ENCODE measurements at places on chromosomes 5 and 9. TPM values are rescaled to one million over a fixed set of nuclear protein-coding genes. Genes with fewer than 3 reads are reported as not detected.

PCA3 gene
- 0.97 TPM for polyA plus RNA-seq

CD72 gene
- 1.8 TPM for polyA plus RNA-seq

MRPL50 gene
- polyA plus RNA-seq: 27.5 TPM

GPX8 gene
- polyA plus RNA-seq: 19.7 TPM

NUTM2F gene
- polyA plus RNA-seq: not detected

ISOC1 gene
- polyA plus RNA-seq: 65.4 TPM

BARHL1 gene
- polyA plus RNA-seq: 0.01 TPM

- DNase-seq: no peak
Measured at GRCh38 chr9:129284607-129285291, 106.7 kb upstream of the IER5L start.

DNA sequence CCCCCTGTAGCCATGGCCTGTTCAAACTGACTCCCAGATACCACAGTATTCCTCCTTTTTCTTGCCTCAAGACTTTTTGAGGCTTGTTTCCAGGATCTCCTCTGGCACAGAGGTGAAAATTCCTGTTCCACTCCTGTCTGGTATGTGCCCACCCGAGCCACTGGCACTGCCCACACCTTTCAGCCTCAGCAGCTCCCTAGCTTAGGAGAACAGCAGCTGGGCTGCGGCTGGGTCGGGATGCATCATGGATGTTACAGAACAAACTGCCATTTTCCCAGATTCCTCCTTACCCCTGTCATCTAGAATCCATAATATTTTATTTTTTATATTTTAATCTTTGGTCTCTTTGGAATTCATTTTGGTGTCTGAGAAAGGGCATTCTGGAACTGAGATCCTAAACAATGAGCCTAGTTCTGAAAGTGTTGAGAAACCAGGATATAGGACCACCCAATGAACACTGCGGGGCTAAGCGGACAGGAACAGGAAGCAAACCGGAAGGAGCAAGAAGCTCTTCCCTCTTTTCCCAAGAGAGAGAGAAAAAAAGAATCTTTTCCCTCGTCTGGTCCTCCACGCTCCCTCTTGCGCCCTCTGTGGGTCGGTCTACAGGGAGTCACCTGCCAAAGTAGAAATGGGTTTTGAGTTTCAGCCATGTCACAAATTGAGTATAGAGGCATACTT is 12.5 kb downstream of the OR2S2 start:
- DNase-seq: peak; percentile 77

DNA sequence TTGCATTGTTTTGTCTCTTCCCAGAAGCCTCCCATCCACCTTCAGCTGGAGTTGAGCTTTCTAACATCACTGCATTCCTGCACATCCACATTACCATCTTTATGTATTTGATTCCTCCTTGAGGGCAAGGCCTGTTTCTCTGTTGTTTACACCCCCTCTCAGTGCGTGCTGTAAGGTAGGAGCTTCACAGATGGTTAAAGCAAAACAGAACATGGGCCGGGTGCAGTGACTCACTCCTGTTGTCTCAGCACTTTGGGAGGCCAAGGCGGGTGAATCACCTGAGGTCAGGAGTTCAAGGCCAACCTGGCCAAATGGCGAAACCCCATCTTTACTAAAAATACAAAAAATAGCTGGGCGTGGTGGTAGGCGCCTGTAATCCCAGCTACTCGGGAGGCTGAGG is 110.9 kb downstream of the KCNIP1 start:
- DNase-seq: no peak

- DNase-seq: no peak
Measured at GRCh38 chr5:171315925-171316257, 6.8 kb downstream of the TLX3 start.

DNA sequence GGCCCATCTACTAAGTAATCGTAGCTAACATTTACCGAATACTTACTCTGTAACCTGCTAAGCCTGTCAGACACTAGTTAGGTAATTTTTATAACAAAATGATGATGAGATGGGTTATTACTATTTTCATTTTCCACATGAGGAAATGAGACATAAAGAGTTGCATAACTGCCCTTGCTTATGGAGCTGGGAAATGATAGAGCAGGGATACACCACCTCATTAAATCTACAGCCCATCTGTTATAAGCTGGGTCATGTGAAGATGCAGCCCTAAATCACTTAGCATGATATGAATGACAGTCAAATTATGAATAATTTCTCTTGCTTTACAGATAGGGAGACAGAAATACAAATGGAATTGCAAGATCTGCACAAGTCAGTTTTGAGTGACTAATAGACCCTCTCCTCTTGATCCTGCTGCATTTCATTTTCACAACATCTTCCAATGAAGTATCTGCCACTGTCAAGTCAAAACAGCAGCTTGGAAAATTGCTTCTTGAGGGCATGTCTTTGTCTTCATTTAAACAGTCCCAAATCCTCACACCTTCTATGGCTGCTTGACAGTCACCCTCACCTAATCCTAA is 364.7 kb downstream of the PRELID2 start:
- peak; percentile 33 for DNase-seq

DNA sequence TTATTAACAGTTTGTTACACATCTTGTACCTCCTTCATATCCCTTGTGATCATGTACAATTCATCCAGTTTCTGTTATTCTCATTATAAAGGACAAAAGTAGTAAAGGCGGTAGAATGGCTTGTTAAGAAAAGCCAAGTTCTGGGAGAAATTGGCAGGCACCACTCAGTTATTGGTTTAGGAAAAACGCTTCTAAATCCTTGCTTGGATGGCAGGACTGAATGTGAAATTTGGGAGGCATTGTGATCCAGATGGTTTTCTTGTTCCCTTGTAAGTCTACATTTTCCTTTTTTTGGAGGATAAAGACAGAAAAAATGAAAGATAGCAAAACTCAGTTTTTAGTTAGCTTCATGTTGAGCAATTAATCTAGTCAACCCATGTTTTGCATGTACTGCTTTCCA is 130.2 kb downstream of the MAT2B start:
- no peak for DNase-seq

DNA sequence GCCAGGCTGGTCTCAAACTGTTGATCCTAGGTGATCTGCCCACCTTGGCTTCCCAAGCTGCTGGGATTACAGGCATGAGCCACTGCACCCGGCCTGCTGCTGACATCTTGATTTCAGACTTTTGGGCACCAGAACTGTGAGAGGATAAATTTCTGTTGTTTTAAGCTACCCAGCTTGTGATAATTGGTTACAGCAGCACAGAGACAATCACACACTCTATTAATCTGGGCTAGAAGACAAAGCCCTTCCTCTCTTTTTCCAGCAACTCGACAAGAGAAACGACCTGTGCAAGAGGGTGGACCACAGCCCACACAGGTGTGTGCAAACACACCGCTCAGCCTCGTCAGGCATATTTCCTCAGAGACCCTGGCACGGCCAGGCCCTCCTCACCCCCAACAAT is 4.5 kb downstream of the ANKRD55 start:
- no peak for DNase-seq

DNA sequence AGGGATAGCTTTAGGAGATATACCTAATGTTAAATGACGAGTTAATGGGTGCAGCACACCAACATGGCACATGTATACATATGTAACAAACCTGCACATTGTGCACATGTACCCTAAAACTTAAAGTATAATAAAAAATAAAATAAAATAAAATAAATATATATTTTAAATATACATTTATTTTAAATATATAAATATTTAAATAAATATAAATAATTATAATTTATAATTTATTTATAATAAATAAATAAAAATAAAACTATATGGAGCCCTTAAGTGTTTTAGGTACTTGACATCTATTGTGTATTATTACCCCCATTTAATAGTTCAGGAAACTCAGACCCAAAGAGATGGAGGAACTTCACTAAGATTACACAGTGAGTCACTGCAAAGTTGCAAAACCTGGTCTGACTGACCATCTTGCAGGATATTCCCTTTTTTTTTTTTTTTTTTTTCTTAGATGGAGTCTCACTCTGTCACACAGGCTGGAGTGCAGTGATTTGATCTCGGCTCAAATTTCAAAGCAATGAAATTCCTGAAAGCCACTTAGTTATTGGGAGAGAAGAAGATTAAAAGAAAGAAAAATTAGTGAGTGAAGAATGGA is 5.8 kb upstream of the C5orf52 start:
- DNase-seq: no peak

- DNase-seq: no peak
Measured at GRCh38 chr5:75862872-75863271, 145.6 kb upstream of the POC5 start.

GRCh38 chr5:17619354-17619753 is 9.2 kb downstream of the TAF11L12 start:
- DNase-seq: no peak

- DNase-seq: peak; percentile 81
Measured at GRCh38 chr5:132677191-132677590, 3.4 kb downstream of the IL4 start.

DNA sequence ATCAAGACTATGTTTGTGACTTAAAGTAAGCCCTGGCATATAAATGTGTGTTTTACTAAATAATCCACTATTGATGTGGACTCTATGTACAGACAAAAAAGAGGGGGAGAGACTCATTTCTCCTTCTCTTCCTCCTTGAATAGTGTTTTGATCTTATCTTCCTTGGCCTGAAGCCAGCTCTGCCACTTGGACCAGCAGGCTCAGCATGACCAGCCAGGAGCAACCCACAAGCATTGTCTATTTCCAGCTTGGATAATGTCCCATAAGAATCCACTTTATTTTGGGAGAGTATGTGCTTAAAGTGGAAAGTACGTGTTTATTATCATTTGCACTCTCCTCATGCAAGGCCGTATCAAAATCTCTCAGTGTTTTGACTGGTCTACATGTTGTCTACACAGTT is 23.8 kb upstream of the SLC46A2 start:
- no peak for DNase-seq

- DNase-seq: no peak
Measured at GRCh38 chr5:7010591-7010990, 297.4 kb downstream of the TENT4A start.

DNA sequence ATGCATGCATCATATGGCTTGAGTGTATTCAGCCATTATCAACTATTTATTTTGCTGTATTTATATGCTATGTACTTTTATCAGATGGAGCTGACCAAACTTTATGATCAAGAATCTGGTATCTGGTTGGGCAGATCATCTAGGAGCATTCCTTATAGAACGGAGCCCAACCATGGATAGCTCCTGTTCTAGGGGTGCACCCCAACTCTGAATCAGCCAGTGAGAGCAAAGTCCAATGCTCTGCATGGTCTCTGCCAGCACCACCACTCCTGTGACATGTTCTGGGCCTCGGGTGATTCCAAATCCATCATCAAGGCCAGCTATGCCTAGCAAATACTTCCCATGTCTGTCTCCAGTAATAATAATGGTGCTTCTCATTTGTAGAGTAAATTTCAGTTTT is 517.5 kb downstream of the AGTPBP1 start:
- DNase-seq: no peak
